ENCODE measurements at places on chromosomes 13 and 19.

- no peak for DNase-seq
Measured at GRCh38 chr19:35119091-35119490, 3.5 kb downstream of the FXYD3 start.

DNA sequence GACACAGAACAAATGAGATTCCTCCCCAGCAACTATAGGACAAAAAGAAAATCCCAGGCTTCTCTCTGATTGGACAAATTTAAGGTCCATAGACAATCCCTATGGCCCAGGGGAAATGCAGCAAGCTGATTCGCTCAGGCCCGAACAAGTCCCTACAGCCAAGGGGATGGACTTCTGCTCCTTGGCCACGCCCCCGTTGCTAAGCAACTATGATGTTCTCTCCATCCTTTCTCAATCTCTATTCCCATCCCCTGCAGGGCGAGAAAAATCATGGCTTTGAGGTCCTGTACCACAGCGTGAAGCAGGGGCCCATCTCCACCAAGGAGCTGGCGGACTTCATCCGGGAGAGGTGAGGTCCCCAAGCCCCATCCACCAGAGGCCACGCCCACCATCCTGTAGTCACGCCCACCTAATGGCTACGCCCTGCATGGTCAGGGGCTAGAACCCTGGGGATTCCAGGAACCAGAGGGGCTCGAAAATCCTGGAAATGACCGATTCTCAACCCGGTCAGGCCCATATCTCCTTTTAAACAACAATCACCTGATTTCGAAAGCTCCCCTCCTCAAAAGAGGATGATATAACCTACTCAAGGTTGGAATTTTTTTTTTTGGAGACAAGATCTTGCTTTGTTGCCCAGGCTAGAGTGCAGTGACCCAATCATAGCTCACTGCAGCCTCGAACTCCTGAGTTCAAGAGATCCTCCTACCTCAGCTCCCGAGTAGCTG lies 11.4 kb downstream of the FCHO1 start:
- no peak for DNase-seq

- DNase-seq = no peak
Measured at GRCh38 chr13:106455190-106455589, 80.3 kb downstream of the EFNB2 start.

DNA sequence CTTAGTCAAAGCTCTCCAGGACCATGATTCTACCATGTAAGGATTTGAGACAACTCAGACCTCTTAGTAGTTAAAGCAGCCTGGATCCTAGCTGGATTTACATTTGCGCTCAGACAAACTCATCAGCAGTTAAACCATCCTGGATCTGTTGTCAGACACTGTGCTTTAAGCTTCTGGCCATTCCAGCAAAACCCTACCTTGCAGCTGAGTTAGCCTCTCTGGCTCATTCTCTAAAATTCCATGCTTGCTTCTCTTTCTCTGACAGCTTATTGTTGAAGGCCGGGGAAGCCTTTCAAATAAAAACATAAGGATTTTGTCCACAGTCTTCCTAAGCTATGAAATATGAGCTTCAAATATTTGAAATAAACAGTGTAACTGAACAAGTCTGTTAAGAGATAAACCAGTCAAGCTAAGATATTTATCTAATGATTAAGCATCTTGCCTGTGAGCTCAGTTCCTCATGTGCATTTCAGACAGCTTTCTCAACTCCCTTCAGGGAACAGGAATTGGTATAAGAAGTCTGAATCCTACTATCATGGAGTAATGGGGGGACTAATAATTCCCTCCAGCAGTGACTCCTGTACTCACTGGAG lies 89.3 kb downstream of the SLAIN1 start:
- no peak for DNase-seq

Measured in germinal center (tissue), 1 donor.